ENCODE measurements at places on chromosomes 5 and 9.

GRCh38 chr9:97504381-97505216 is 3.1 kb downstream of the TMOD1 start:
- DNase-seq = no peak

DNA sequence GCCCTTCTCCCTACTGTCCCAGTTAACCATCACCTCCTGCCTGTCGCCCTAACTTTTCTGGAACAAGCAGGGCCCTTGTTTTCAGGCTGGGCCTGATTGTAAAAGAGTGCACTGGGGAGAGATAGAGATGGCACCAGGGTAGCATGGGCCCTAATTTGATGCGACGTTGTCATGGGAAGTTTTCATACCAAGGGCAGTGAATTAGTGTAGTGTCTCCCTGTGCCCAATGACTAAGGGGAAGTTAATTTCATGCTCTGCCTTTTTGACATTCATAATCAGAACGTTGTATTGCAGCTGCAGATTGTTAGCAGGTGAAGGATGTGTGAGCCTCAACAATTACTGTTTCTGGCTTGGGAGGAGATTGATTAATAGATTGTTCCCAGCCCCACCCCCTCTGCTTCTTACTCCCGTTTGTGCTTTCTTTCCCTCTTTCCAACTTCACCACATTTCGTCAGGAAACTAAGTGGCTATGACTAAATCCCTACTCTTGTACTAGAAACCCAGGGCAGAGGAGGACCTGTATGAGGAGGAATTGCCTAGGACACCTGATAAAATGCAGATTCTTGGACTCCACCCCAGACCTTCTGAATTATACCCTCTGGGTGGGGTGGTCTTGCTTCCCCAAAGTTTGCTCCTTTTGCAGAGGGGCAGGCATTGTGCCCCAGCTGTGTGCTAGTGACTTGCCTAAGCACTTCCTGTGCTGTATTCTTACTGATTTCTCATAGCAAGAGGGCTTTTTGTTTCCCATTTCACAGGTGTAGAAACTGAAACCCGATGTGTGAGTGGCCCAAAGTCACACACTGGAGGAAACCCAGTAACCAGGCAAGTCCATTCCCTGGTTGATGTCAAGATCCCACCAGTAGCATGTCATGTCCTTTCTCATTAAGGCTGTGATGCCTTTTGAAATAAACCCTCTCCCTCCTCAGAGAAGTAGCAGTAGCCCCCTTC is 56.3 kb downstream of the DAB2IP start:
- no peak for DNase-seq

DNA sequence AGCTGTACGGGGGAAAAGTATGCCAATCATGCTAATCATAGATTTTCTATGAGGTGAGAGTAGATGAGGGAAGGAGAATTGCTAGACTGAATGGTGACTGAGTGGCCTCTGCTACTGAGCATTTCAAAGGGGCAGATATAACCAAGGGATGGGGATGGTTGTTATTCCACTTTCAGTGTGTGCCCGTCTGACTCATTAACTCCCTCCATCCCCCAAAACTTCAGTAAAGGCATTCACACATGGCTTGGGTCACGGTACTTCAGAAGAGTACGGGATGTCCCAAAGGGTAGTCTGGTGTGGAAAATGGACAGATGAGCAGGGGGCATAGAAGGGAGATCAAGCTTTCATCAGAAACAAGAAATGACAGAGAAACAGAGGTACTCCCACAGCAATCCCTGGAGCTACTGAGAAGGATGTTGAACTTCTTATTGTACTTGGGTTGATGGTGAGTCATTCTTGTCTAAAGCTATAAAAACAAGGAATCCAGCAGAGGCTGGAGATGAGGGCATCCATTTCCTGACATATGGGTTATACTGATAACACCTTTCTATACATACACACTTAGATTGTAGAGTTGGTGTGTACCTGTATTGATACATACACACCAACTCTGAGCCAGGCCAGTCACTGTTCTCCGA is 8.9 kb upstream of the TLE4 start:
- DNase-seq = no peak

- no peak for DNase-seq
These were observed 1568.9 kb upstream of the ACO1 start for GRCh38 chr9:30815585-30815984.

- no peak for DNase-seq
These were observed 11.7 kb upstream of the SNCAIP start for GRCh38 chr5:122300374-122300773.

DNA sequence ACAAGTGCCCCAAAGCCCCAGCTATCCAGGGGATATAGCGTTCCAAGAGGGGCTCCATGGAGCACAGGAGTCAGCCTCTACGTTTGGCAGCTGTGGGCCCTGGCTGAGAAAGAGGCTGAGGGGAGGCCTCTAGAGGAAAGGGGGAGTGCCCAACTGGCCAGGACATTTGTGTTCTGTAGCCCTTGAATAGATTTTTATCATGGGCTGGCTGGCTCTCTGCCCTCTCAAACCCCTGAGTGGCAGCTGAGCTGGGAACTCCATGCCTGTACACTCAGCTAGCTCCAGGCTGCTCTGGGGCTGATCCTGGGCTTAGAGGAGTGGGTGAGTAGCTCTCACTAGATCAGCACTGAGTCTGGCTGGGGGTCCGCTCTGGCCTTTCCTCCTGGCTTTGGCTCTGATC is 285.0 kb downstream of the ZSWIM6 start:
- DNase-seq = no peak

- no peak for DNase-seq
These were observed 179.0 kb downstream of the TSSK1B start for GRCh38 chr5:113255579-113256386.

DNA sequence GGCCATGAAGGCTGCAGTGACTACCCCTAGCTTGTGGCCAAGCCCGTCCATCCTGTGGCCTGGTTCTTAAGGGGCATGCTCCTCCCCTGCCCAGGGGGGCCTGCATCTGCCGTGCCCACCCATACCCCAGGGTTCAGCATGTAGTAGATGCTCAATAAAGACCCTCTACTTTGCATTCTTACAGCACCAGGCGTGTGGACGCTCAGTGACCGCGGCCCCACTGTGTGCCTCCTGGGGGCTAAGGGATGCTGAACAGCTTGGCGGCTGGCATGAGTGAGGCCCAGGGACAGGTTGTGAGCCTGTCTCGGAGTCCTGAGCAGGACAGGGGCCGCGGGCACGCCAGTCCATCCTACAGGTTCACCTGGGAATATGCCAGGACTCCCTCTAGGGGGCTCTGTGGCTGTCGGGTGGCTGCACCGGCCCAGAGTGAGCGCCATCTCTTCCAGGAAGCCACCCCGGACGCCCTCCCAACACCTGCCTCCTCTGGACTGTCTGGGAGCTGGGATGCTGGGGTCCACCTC is 9.1 kb downstream of the NOTCH1 start:
- DNase-seq = no peak

DNA sequence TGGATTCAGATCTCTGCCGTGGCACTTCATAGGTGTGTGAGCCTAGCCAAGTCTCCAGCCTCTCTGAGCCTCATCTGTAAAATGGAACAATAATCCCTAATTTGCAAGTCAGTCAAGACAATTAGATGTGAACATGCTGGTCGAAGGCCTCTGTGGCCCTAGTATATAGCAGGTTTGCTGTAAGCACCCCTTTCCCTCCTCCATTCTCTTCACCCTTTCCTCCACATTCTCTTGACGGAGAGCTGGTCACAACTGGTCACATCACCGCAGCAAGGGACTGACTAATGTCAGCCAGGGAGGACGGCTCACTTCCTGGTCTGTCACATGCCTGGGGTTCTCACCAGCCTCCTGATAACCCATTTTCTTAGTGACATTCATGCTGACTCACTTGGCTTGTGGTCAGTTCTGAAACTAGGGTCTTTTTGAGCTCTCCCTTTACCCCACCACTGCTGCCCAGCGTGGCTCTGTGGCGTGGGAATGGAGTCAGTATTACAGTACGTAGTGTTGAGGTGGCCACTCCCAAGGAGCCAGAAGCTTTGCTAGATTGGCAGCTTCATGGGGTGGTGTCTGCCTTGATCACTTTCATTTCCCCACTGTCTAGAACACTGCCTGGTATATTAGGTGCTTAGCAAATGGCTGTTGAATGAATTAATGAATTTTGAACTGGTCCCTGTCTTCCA is 47.8 kb downstream of the ERGIC1 start:
- DNase-seq = peak; percentile 18

- no peak for DNase-seq
These were observed 2.5 kb downstream of the ENTPD8 start for GRCh38 chr9:137438591-137439157.

GRCh38 chr5:94857111-94857510 is 238.6 kb downstream of the SLF1 start:
- DNase-seq = no peak

DNA sequence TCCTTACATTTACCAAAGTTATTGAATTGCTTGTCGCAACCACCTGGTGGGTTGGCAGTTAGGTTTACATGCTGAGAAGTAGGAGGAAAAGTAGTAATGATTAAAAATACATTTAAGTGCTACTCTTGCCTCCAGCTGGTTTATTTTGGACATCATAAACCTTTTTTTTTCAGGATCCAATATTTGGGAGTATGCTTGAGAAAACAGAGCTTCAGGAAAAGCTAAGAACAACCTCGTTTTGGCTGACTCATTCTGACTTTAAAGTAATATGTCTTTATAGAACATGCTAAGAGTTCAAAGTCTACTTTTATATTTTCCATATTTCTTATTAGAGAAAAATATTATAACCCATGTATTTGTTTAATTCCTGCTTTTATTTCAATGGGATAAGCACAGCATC is 41.7 kb upstream of the BNC2 start:
- DNase-seq = no peak

DNA sequence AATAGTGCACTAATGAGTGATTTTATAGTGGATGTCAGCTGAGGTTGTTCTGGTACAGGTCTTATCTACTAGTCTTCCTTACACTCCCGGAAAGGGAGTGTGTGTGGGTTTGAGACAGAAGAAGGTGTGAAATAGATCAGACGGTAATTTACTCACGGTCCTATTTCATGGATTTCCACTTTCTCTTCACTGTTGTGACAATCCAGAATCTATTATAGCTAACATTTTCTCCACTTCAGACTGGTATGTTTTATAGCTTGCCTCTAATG is 7.0 kb upstream of the C9 start:
- no peak for DNase-seq

DNA sequence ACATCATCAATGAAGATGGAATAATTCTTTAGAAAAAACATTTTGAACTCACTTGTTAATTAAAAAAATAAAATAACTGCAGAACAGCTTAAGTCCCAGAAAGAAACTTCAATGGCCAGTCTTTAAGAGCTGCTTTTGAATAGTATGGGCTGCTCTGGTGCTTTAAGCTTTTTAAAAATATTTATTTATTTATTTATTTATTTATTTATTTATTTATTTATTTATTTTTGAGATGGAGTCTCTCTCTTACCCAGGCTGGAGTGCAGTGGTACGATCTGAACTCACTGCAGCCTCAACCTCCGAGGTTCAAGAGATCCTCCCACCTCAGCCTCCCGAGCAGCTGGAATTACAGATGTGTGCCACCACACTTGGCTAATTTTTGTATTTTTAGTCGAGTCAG is 516.3 kb upstream of the DAP start:
- no peak for DNase-seq

- no peak for DNase-seq
These were observed 68.7 kb upstream of the WDR41 start for GRCh38 chr5:77560677-77561263.

- DNase-seq = no peak
These were observed 191.6 kb downstream of the TRIM36 start for GRCh38 chr5:114977979-114978573.

DNA sequence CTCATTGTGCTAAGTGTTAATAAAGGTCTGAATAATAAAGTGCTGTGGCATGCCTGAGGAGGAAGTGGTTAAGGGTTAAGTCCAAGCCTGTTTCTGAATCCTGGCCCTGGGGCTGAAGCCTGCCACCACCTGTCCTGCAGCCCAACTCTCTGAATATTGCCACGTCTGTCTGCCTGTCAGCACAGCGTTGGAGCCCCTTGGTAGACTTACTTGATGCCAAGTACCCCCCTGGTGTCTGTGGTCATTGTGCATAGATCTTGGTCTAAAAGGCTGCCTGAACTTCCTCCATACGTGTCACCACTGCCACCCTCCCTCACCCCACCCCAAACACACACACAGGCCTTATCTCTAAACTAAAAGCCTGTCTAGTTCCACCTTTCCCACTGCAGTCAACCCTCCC is 35.4 kb upstream of the SLC2A8 start:
- no peak for DNase-seq

DNA sequence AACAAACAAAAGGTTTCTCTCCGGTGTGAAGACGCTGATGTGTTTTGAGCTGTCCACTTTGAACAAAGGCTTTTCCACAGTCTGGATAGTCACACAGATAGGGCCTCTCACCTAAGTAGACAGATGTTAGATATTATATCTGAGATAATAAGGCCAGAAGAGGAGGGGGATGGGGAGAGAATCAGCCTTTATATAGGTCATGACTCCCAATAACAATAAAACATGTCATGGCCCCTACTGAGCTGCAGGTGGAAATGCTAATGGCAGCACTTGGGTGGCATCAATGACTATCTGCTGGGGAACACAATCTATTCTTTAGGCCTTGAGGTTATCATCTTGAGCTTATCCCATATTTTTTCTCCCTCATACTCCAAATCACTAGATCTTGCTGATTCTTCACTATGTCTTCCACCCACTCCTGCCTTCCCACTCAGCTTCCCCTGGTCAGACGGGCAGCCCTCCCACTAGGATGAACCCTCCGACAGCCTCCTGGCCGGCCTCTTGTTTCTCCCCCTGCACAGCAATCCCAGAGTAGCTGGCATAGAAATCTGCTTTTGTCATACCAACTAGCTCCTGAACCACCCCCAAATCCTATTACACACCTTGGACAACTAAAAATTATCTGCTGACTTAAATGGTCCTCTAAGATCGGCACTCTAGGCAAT is 11.5 kb upstream of the SLC35D2 start:
- DNase-seq = no peak

DNA sequence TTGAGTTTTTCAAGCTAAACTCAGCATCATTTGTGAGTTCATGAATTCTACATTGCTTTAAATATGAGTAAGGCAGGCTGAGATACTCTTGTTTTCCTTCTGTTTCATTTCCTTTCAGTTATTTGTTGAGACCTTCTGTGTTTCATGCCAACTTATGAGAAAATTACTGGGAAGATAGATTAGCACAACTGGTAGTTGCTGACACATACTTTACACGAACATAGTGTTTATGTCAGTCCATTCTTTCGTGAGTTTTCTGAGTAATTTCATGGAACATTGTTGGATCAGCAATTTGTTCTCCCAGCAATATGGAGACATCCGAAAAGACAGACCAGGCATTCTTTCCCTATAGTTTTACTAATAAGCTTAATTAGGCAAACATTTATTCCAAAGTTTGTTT is 102.0 kb upstream of the SMC5 start:
- no peak for DNase-seq

DNA sequence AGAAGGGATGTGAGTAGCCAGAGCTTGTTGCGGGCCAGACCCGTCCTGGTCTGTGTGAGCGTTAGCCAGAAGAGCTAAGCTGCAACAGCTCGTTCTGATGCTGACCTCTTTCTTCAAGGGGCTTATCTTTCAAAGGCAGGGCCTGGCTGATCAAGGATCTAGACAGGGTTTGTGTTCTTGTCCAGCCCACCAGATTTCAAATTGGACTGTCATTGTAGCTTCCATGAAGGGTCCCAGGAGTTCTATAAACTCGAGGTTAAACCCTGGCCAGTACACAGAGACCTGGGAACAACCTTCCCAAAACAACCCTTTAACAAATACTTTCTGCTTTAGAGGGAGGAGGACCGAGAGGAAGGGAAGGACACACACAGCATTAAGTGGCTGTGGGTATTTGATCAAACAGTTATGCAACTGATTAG is 153.0 kb upstream of the TUT7 start:
- no peak for DNase-seq

GRCh38 chr9:24041160-24041690 is 215.2 kb upstream of the ELAVL2 start:
- DNase-seq = no peak

- no peak for DNase-seq
These were observed 789.3 kb downstream of the SEMA5A start for GRCh38 chr5:8756498-8757084.
